Muscle of arm (tissue), 14 donors: ENCODE measurements at places on chromosomes 5 and 9.

DNA sequence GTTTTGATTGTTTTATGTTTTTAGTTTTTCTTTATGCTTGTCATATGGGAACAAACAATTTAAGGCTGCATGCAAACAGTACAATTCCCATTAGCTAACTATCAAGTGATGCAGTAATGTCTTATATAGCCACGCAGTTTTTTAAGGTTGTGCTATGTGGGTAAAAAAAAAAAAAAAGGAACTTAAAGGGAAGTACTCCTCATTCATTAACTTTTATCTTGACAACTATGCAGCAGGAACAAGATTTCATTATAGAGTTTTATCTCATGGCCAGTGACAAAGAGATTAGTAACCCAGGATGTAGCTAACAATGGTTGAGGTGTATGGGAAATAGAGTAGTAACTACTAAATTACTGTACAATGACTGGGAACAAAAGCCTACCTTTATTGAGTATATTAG is 1008.2 kb upstream of the CDH9 start:
- no peak for DNase-seq

GRCh38 chr5:37116359-37116758 is 132.8 kb downstream of the CPLANE1 start:
- DNase-seq: no peak

DNA sequence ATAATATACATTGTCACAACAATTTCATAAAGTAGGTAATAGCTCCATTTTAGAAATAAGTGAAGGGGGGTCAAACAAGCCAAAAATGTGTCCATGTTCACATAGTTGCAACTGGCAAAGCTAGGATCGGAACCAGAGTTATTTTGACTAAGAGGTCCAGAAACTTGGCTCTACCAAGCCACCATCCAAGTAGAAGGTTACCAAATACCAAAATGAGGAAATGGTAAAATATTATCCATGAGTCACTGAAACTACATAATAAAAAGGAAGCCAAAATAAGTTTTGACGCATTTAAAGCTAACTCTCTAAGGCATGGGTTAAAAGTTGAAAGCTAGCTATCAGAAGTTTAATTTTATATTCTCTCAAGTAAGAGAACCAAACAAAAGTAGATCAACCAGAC is 886.9 kb upstream of the DMAC1 start:
- no peak for DNase-seq

DNA sequence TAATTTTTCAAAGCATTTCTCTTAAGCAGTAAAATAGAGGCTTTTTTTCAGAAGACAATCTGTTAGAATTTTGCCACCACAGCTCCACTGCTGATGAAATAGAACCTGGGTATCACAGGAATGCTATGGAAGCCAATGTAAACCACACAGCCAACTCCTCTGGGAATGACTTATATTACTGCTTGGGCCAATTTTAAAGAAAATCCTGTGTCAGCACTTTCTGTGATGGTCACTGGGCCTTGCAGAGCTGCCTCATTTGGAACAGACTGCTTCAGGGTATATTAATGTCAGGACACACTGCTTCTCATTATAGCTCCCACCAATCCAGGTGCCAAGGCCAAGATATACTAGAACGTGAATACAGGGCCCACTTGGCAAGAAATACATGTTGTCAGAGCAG is 144.1 kb upstream of the ACTBL2 start:
- DNase-seq: no peak

DNA sequence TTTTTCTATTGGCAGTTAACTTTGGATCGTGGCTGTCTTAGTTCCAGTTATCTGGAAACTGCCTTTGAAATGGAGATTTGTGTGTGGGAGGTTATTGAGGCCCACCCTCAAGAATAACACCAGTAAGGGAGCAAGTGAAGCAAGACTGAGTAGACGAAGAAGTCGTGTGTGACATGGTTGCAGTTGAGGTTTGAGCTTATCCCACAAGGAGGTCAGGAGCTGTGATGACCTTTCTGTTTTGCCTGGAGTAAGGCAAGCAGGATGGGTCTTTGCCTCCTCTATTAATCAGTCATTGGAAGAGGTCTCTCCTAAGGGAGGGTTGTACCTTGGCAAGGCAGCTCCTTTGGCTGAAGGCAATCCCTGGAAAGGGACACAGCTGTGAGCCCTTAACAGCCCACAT is 49.6 kb upstream of the CTXN3 start:
- DNase-seq: no peak

- peak; percentile 85 for DNase-seq
Observed at GRCh38 chr9:128684325-128685199, 4.5 kb upstream of the SET start.

DNA sequence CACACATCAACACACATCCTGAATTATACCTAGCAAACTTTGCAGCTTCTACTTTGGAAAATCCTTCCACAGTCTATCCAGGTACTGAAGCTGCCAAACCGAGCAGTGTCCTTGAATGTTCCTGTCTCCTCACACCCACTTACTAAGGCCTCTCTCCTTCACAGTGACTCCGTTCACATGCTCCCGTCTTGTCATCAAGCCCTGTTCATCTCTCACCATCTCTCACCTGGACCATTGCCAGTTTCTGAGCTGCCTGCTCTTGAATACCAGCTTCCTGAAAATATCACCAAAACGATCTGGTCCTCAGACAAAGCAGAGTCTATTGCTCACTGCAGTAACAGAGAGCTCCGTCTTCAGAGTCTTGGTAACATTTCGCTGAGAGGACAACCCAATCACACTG is 57.4 kb downstream of the GCNT1 start:
- DNase-seq: no peak

- no peak for DNase-seq
Observed at GRCh38 chr5:34897646-34898045, 17.7 kb downstream of the RAD1 start.

DNA sequence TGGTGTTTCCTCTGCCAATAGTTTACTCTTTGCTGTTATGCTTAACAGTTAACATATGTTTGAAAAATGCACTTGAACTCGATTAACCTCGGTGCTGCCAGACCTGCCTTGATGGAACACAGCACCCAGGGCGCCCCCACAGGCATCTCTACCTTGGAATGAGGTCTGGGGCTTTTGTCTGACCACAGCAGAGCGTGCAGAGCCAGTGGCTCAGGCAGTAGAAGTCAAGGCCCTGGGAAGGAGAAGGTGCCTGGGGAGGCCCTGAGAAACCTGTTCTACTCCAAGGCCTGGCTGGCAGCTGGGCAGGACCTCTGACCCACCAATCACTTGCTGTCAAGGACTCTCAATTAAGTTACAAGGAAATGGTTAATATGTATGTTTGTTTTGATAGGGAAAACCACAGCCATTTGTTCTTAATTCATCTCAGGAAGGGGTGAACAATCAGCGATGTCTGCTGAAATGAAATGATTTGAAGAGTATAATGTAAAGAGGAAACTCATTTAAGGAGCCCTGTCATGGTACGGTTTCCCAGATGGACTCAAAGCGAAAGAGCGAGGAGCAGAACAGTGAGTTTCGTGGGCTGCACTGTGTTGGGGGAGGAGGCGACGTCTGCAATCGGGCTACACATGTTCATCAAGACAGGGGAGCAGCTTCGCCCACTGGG is 21.9 kb downstream of the MACROH2A1 start:
- DNase-seq: no peak

GRCh38 chr5:59988396-59988795 is 94.9 kb upstream of the PDE4D start:
- no peak for DNase-seq

DNA sequence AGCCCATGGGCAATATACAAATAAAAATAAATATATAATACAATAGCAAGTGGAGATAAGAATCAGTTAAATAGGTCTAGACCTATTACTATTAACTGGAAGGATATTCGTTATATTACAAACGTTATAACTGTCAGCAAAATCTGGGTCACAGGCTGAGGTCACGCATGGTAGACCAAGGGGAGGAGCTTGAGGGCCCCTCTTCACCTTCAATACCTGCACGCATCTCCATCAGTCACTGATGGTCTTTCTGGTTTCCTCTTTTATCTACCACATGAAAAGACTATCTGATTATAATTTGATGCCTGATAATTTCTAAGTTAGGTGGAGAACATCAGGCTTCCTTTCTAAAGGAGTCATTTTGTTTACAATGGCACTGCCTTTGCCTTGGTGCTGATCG is 43.2 kb downstream of the MAT2B start:
- DNase-seq: no peak

DNA sequence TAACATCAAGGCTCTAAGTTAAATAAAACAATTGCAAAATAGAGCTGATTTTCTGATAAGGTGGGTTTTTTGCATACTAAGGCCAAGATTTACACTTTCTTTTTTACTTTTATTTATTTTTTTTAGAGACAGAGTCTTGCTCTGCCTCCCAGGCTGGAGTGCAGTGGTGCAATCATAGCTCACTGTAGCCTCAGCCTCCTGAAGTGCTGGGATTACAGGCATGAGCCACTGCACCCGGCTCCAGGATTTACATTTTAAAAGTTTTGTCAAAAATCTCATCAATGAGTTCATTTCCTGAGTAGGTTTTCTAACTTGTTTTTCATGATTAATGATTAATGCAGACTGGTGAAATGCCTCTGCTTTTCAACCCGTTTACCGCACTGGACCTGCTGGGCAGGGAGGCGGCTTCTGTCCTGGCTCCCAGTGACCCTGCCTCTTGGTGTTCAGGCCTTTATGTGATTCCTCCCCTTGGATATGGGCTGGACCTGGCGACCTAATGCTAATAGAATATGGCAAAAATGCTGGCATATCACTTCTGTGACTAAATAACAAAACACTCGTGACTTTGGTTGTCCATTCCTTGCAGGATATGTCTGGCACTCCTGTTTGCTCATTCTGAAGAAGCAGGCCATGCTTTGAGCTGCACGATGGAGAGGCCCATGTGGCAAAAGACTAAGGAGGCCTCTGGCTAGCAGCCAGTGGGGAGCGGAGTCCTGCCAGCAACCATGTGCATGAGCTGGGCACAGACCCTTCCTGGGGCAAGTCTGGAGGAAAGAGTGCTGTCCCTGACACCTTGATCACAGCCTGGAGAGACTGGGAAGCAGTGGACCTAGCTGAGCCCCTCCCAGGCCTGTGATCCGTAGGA is 72.2 kb upstream of the PTCH1 start:
- DNase-seq: no peak

DNA sequence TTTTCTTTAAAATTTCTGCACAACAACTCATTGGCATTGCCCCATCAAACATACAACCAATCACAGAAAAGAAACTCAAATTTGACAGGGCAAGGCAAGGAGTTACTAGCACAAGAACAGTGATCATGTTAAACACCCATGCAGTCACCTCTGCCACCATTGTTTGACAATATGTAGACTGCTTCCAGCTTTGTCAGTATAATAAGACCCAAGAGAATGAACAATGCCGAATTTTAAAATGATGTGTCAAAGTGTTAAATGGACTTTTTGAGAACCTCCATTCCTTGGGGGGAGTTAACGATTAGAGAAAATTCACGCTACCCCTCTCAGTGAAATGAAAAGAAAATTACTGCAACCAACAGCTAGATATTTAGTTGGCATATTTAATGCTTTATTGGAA is 109.2 kb downstream of the SEMA6A start:
- no peak for DNase-seq
